ENCODE measurements at places on chromosomes 16 and 17. TPM values are rescaled to one million over a fixed set of nuclear protein-coding genes. Genes with fewer than 3 reads are reported as not detected.

DNA sequence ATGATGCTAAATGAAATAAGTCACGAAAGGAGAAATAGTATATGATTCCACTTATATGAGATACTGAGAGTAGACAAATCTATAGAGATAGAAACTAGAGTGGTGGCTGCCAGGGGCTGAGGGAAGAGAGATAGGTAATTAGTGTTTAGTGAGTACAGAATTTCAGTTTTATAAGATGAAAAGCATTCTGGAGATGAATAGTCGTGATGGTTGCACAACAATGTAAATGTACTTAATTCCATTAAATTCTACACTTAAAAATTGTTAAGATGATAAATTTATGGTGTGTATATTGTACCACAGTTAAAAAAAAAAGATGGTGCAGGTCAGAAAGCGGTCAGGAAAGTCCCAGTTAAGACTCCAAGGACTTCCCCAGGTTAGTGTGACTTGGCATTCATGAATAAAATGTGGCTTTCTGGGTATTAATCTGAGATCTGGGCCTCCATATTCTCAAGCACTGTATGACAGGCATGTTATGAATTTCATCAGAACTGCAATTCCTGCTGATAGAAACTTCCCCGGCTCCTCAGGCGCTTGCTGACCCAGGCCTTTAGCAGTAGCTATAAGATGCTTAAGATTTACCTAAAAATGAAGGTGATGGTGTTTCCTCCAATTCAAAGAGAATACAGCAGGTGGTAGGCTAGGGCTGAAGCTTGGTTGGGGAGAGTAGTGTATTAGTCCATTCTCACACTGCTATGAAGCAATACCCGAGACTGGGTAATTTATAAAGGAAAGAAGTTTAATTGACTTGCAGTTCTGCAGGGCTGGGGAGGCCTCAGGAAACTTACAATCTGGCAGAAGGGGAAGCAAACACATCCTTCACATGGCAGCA is 115.3 kb upstream of the SOX9 start:
- DNase-seq = no peak

DNA sequence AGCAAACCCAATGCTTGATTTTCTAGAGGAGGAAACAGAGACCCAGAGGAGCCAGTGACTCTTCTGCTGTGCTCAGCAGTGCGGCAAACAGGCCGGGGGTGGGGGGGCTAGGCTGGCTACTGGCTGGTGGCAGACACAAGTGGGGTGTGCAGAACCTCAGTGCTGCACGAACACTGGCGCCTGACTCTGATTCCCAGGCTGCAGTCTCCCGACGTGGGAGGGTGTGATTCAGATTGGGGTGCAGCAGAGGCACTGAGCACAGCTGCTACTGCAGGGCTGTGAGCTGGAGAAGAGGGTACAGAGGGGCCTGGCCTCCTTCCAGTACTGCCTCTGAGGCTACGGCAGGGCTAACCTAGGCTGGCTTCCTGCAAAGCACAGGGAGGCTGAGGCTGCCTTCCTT is 8.1 kb downstream of the RPL19 start:
- peak; percentile 21 for DNase-seq

DNA sequence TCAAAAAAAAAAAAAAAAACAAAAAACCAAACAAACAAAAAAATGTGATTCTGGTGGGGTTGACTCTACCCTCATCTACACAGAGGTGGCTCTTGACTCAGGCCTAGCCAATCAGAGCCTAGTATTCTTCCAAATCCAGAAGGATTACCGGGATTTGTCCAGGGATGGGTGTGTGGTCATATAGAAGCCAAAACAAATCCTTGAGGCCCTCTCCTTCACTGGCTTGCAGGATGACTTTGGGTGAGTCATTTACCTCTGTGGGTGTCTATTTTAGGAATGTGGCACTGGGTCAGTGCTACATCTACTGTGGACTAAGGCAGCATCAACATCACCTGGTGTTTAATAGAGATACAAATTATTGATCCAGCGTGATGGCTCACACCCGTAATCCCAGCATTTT is 93.2 kb upstream of the RBBP6 start:
- DNase-seq = no peak

DNA sequence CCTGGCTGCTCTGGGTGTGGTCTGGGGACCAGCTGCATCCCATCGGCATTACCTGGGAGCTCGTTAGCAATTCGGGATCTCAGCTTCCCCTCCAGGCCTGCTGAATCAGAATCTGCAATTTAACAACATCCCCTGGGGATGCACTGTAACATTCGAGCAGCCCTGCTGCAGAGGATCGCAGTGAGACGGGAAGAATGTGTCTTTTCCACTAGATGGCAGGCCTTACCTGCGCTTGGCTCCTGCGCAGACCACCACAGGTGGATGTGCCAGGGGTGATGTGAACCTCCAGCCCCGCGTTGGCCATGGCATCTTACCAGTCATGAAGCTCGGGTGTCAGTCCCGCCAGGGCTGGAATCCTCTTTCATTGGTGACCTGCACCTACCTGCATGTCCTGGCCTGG is 209.9 kb downstream of the PRKCB start:
- DNase-seq = no peak

- DNase-seq = no peak
Measured at GRCh38 chr16:65365732-65366715, 244.2 kb upstream of the CDH11 start.

- no peak for DNase-seq
Measured at GRCh38 chr16:86878236-86879080, 300.1 kb downstream of the FOXL1 start.

DNA sequence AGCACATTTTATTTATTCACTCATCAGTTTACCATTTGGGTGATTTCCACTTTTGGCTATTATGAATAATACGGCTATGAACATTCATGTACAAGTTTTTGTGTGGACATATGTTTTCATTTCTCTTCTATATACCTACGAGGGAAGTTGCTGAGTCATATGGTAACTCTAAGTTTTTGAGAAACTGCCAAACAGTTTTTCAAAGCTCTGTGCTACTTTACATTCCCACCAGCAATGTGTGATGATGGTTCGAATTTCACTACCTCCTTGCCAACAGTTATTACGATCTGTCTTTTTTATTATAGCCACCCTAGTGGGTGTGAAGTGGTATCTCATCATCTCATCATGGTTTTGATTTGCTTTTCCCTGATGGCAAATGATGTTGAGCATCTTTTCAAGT is 63.7 kb upstream of the MRTFB start:
- DNase-seq = no peak

PPY gene
- 0.90 TPM for total RNA-seq

All from activated CD4-positive, alpha-beta memory T cell treated with anti-CD3 and anti-CD28 coated beads for 36 hours (primary cell).